ENCODE measurements at places on chromosomes 2 and 18.

DNA sequence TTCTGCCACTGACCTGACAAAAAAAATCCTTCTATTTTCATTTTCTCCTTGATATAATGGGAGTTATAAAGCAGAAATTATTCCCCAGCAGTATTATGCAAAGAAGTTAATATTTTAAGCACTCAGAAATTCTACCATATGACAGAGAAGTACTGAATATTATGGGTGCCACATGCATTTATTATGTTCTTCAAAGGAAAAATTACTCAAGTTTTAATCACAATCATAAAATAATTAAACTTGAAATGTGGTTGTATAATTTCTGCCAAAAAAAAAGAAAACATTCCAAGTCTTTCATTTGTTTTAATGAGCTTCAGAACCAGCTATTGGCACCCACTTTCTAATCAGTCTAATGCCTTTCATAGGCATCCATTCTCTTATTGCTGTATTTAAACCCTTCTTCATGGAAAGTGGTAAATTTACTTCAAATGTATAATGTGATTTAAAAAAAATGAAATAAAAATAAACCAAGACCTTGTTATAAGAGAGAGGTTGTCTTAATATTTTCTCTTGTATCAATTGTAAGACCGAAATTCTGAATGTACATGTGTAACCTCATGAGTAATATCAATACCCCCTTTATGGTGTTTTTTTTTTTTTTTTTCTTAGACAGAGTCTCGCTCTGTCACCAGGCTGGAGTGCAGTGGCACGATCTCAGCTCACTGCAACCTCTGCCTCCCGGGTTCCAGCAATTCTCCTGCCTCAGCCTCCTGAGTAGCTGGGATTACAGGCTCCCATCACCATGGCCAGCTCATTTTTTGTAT, 302.3 kb downstream of the IRS1 start:
- DNase-seq: no peak

DNA sequence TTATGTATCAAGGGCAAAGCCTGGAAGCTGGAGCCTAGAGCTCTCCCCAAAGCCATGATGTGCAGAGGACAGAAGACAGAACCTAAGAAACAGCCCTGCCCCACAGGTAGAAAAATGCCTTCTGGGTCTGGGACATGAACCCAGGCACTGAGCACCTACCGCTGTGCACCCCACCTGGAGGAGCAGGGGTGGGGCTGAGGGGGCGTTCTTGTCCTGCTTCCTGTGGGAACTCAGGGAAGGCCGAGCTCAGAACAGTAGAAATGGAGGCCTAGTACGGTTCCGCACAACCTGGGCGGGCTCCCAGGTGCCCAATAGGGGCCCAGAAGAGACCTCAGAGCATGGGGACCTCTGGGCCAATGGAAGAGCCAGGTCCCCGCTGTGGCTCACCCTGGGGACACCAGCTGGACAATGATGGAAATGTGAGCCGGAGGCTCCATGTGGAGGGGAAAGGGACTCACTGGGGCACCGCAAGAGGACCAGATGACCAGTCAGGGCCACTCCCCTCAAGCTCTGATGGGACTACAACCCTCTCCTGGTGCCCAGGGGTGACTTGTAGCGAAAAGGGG, 3.2 kb downstream of the CRACDL start:
- no peak for DNase-seq

DNA sequence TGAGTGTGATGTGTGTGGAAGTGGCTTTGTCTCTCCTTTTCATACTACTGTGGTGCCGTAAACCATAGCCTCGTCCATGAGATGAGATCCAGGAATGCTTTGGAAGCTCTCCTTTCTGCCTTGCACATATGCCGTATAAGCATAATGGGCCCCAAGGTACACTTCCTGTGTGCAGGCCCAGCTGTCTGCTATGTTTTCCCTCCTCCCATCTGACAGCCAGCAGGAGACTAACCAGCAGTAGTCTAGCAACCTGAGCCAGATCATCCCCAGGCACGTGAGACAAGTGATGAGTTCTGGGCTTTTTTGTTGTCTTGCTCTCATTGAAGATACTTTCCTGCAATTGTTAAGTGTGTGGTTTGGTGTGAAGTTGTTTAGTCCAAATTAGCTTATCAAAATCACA, 555.5 kb upstream of the LRRTM4 start:
- DNase-seq: no peak

GRCh38 chr2:88692187-88692586, 714 bp downstream of the RPIA start:
- DNase-seq: no peak

- no peak for DNase-seq
Measured at GRCh38 chr2:181305301-181306123, 151.7 kb upstream of the ITGA4 start.

All from A172 (cell line).